ENCODE measurements at places on chromosomes 2 and 18.

GRCh38 chr2:85413592-85414420 lies 3.6 kb upstream of the CAPG start:
- DNase-seq: peak; percentile 51

DNA sequence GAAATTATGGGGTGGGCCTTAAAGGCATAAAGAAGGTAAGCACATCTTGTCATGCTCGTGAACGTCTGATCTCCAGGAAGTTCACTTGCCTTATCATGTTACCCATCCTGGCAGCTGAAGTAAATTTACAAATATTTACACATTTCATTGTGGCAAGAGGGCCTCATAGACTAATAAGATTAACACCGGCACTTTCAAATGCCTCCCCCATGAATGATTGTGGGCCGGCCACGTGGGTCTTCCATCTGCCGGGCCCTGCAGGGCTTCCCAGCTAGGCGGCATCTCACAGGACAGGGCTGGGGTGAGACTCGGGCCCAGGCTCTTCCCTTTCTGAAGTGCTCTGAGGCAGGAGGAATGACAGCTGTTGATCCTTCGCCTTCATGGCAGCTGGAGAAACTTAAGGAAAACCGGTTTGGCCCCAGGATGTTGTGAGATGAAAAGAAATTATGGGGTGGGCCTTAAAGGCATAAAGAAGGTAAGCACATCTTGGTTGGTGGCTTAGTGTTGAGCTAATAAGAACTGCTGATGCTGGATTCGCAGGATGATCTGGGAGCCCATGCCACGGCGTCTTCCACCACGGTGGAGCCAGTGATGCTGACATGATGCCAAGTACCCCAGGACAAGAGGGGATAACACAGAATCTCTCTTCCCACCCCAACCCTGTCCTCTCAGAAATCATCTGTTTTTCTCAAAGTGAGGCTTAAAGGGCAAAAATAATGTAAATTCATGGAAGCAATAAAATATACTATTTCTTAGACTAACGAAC lies 176.3 kb downstream of the SEPTIN10 start:
- no peak for DNase-seq

- no peak for DNase-seq
Observed at GRCh38 chr2:239467956-239468490, 67.2 kb upstream of the HDAC4 start.

DNA sequence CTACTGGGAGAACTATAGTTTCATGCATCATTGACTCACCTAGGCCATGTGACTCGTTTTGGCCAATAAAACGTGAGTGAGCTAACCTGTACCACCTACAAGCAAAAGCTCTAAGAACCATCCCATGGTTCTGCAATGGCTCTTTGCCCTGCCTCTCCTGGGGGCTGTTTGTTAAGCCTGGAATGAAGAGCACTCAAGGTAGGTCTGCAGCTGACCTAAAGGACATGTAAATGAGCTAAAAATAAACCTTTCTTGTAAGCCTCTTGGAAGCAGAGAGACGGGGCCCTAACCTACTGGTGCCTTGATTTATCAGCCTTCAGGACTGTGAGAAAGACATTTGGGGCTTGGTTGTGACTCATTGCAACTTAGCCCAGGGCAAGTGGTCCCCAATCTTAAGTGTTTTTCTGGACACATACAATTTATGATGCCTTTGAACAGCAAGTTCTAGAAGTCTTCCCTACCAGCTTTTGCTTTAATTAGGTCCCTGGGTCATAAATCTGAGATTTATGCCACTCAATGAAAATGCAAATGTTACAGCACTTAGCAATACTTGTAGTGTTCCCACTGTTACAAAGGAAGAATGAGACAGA lies 107.4 kb downstream of the OSBPL6 start:
- no peak for DNase-seq

DNA sequence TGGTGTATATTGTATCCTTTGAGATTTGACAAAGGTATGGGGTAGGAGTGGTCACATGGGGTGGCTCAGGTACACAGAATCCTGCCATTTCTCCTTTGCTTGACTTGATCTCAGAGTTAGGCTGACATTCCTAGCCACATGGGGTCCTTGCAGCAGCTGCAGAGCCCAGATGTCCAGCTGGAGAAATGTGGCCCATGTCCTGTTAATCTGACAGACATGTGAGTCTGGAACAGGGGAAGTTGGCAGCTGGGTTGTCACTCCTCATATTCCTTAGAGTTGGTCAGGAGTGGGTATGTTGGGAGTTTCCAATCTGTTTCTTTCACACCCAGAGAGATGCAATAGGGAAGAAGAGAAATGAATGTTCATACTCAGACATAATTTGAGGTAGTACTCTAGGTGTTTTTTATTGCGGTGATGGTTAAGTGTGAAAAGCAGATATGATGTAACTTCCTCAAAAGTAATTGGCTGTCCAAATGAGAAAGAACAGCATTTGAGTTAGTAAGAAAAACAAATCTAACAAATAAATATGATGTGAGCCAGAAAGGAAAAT lies 402.6 kb upstream of the MEIS1 start:
- no peak for DNase-seq

DNA sequence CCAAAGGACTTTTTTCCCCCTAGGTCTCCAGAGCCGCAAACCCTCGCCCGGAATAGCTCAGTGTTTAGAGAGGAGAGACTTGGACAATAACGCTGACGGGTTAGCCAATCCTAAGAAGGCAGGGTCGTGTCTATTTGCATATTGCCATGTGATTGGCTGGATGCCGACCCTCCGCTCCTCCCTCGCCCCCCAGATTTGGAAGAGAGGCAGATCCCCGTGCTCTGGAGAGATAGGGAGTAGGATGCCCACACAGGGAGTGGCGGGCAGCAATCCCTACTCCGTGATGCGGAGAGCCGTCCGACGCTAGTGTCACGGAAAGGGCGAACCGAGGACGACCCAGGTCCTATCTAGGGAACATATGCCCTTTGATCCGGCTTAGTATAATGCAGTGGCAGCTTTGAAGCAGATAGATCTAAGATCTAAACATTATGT lies 1.4 kb downstream of the WNT6 start:
- peak; percentile 82 for DNase-seq

GRCh38 chr18:61893309-61893970 lies 633 bp upstream of the RNF152 start:
- peak; percentile 60 for DNase-seq

GRCh38 chr2:202643012-202643858 lies 8.5 kb downstream of the FAM117B start:
- DNase-seq: no peak
